ENCODE measurements at places on chromosomes 2 and 18.

GRCh38 chr18:35172009-35172408, 68.8 kb upstream of the ZNF397 start:
- DNase-seq: no peak

DNA sequence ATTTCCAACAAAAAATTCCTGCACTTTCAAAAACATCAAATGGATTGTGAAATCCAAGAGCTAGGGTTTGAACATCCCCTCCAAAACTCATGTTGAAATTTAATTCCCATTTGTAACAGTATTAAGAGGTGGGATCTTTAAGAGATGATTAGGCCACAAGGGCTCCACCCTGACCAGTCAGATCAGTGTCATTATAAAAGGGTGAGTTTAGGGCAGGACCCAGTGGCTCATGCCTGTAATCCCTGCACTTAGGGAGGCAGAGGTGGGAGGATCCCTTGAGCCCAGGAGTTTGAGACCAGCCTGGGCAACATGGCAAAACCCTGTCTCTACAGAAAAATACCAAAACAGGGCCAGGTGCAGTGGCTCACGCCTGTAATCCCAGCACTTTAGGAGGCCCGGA, 8.9 kb downstream of the GTF3C2 start:
- DNase-seq: no peak

GRCh38 chr18:43380104-43380672, 102.9 kb upstream of the SYT4 start:
- no peak for DNase-seq

DNA sequence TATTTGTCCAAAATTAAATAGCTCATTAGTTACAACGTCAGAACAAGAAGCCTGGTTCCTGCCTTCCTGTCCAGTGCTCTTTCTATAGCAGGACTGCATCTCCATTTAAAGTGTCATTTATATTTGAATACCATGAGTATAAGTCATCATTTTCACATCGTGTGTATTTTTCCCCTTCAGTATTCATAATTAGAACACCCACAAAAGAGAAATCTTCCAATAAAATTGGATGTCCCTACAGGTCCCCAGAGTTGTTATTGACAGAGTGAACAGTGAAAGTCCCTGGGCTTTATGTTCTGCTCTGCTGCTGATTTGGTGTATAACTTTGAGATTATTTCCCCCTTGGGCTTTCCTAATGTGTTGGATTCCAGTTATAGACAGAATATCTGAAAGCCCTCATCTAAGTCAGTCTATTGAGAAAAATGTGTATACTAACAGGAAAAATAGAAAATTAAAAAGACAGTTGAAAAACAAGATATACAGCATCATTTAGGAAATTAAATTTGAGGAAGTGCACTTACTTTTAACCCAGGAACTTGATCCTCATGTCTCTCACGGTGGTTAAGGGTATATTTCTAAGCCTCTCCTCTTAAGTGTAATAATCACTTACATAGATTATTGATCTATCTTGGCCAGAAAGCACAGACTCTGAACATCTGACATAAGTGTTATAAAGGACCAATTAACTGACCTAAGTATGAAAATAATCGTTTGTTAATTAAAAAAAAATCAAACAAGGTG, 15.2 kb upstream of the REV1 start:
- DNase-seq: no peak

GRCh38 chr18:11840493-11840892, 10.7 kb upstream of the CHMP1B start:
- no peak for DNase-seq

- DNase-seq: no peak
Measured at GRCh38 chr2:179422037-179422643, 157.5 kb upstream of the SESTD1 start.

- DNase-seq: no peak
Measured at GRCh38 chr2:73588177-73588576, 54.0 kb downstream of the NAT8 start.

- DNase-seq: no peak
Measured at GRCh38 chr2:150482667-150483400, 4.6 kb downstream of the RND3 start.

- peak; percentile 74 for DNase-seq
Measured at GRCh38 chr2:6865346-6866274, at the start of gene CMPK2. CMPK2 (minus strand) TSS chr2:6865907; CDS start chr2:6865696, 211 bp downstream.

DNA sequence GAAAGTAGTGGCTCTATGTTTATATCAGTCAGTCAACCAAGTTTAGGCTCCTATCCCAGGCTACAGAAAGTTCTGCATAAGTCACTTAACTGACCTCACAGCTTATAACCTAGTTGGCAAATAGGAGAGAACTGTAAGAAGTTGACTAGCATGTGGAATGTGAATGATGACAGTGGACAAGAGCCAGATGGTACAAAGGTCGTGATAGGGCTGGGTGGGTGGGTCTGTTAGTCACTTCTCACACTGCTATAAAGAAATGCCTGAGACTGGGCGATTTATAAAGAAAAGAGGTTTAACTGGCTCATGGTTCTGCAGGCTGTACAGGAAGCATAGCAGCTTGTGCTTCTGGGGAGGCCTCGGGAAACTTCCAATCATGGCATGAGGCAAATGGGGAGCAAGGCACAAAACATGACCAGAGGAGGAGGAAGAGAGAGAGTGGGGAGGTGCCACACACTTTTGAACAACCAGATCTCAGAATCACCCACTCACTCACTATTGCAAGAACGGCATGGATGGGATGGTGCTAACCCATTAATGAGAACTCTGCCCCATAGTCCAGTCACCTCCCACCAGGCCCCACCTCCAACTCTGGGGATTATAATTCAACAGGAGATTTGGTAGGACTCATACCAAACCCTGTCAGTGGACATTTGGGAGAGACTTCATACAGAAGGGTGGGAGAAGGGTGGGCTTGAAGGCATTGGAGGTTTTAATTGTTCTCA, 68.8 kb downstream of the LTBP1 start:
- DNase-seq: no peak

GRCh38 chr18:21314724-21315123, 72.7 kb downstream of the GREB1L start:
- no peak for DNase-seq

- no peak for DNase-seq
Measured at GRCh38 chr2:95044601-95045000, 19.1 kb downstream of the MAL start.

GRCh38 chr2:109029490-109030201, 40.6 kb upstream of the EDAR start:
- DNase-seq: no peak

DNA sequence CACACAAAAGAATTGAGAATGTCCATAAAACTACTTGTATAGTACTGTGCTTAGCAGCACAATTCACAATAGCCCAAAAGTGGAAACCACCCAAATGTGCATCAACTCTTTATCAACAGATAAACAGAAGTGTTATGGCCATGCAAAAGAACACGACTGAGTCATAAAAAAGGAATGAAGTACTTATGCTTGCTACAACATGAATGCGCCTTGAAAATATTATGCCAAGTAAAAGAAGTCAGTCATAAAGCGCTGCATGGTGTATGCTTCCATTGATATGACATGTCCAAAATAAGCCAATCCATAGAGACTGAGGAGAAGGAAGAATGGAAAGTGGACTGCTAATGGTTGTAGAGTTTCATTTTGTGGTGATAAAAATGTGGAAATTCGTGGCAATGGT, 12.1 kb upstream of the MAP2 start:
- no peak for DNase-seq

GRCh38 chr2:105328281-105329196, 996 bp downstream of the TGFBRAP1 start:
- peak; percentile 11 for DNase-seq

DNA sequence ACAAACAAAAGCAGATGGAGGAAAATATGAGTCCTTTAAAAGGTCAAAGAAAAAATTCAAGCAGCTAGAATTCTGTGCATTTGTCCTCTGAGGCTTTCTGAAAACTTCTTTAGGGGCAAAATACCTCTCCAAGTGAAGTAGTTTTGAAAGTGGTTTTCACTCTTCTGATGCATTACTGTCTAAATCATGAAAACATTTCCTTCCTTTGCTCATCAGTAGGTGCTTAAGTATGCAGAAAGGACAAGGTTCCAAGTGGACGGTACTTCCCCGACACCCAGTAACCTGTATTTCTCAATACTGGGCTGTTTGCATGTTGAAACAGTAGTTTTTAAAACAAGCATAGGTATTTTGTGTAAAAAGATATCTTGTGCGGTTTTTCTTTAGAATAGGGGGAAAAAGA, 189.1 kb upstream of the ERBB4 start:
- no peak for DNase-seq

DNA sequence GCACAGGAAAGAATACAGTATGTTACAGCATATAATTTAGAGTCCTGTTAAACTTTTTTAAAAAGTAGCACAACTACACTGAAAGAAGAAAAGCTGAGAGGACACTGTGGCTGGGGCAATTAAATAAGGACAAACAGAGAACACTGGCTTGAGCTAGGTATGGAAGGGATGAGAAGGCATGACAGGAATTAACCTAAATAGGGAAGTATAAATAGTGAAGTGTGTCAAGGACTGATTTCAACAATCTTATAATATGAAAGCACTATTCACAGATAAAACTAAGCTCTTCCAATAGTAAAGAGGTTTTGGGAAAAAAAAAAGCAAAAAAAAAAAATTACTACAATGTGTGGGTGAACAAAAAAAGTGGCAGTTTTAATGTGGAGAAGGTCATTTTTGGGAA, 45.5 kb downstream of the PPP3R1 start:
- DNase-seq: no peak

GRCh38 chr2:100891906-100892642, 72.1 kb downstream of the NPAS2 start:
- no peak for DNase-seq

DNA sequence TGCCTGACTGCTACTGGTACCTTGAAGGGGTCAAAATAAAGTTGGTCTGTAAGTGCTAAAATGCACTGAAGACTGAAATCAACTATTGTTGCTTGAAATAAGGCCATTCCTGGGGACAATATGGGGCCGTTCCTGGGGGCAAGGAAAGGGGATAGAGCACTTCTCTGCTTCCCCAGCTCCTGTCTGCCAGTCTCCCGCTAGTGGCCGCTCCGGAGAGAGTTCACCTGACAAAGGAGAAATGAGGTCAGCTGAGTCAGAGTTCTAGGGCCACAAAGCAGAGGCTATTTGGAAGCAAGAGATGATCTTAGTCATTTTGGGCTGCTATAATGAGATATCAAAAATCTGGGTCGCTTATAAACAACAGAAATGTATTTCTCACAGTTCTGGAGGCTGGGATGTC, 345.9 kb downstream of the TSN start:
- DNase-seq: no peak

GRCh38 chr2:212284166-212284565, 254.4 kb downstream of the ERBB4 start:
- DNase-seq: no peak

- DNase-seq: no peak
Measured at GRCh38 chr2:204251998-204252376, 293.3 kb upstream of the PARD3B start.

GRCh38 chr2:207472343-207473048, 57.3 kb upstream of the CREB1 start:
- no peak for DNase-seq

- no peak for DNase-seq
Measured at GRCh38 chr2:177622521-177622920, 229.9 kb downstream of the AGPS start.

- no peak for DNase-seq
Measured at GRCh38 chr18:64791236-64791635, 642.3 kb upstream of the LINC00305 start.

GRCh38 chr18:8106603-8107002, 502.6 kb upstream of the RAB12 start:
- DNase-seq: no peak

DNA sequence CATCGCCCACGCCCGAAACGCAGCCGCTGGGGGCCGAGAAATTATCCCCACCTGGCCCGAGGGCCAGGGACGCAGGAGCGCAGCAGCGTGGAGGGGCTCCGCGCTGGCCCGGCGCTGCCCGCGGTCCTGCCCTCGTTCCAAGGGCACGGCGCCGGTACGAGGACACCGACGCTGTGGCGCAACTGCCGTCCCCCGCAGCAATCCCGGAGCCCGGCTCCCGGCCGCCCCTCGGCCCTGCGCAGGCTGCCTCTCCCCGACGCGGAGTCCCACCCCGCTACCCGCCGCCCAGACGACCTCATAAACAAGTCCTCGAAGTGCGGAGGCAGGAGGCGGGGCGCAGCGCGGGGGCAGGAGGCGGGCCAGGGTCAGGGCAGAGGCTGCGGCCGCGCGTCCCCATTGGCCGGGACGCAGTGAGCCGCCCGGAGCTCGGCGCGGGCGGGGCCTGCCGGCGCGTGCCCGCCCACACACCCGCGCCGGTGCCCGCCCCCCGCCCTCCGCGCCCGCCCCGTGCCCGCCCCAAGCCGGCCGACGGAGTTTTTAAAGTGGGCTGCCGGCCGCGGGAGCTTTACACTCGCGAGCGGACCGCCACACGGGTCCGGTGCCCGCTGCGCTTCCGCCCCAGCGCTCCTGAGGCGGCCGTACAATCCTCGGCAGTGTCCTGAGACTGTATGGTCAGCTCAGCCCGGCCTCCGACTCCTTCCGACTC, at the start of gene EPAS1:
EPAS1 (plus strand) TSS at position 568 of the 706 bp plus-strand sequence. CDS start 505 bp downstream, outside the sequence.
- DNase-seq: peak; percentile 71

DNA sequence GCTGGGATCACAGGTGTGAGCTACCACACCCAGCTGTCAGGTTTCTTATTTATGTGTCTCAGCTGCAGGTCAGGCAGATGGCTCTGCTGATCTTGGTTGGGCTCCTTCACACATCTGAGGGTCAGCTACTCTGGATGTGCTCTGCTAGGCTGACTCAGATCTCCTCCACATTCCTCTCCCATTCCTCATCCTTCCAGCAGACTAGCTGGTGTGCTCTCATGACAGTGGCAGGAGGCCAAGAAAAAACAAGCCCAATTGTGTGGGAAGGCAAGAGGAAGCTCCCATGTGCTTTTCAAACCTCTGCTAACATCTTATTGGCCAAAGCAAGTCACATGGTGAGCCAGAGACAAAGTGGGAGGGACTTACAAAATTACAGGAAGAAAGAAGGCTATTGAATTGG, 11.7 kb upstream of the MSH6 start:
- DNase-seq: no peak

DNA sequence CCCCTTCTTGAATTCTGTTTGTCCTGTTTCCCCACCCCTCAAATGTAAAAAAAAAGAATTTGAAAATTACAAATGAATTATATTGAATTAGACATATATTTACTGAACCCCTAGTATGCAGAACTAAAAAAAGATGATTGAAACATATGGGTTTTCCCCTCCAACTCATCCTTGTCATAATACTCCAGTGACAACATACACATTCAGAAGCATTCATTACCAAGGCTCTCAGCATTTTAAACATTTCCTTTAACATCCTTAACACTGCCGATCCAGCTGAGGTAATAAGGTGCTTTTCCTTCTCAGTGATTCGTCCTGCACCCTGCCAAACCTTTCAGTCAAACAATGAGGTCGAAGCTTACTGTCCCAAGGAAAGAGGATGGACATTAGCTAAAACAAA, 53.1 kb upstream of the DTNB start:
- no peak for DNase-seq
